ENCODE measurements at places on chromosomes 1 and 21.

- DNase-seq, result no peak
Measured at GRCh38 chr1:241533326-241534115, 1.3 kb downstream of the KMO start.

DNA sequence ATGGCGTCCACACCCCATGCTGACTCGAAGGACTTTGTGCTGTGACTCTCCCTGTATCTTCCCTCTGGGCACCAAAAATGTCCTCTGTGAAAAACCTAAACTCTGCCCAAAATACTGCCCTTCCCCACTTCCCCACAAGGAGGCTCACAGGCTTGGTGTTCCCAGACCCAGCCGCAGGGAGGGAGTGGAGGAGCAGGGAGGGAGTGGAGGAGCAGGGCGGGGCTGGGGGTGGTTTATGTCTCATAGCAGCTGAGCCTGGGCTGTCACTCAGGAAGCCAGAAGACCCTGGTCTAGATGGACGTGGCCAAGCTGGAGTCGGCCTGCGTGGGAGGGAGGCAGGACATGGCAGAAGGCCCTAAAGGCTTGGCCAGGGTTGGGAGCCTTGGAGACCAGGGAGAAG is 461.7 kb downstream of the PTPRU start:
- DNase-seq, result no peak

DNA sequence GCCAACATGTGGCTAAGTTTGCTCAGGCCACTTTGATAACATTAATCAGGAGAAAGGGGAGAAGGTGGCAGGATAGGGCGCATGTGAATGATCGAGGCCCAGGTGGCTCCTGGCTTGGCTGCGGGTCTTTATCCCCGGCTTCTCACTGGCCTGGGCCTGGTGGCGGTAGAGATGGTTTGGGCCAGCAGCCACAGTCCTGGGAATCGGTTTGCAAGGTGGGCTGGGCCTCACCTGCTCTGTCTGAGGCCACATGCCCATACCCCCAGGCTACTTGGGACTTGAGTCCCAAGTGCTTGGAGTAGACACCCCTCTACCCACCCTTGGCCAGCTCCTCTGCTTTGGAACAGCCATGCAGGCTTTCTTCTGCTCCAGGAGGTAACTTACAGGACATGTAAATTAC is 49.7 kb upstream of the DISP3 start:
- DNase-seq, result no peak

DNA sequence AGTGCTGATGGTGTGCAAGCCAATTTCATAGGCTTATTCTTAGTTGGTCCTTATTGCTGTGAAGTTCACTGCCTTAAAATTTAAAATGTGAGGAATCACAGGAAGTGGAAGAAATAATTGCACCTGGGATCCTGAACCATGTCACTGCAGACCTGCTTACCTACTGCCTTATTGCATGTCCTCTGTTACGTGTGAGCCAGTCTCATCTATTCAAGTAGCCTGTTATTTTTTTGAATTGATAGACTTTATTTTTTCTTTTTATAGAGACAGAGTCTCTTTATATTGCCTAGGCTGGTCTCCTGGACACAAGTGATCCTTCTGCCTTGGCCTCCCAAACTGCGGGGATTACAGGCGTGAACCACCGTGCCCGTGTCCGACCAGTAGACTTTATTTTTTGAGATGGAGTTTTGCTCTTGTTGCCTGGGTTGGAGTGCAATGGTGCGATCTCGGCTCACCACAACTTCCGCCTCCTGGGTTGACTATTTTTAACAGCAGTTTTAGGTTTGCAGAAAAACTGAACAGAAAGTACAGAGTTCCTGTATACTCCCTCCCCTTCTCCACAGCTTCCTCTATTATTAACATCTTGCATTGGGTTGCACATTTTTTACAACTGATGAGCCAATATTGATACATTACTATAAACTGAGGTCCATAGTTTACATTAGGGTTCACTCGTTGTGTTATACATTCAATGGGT is 14.0 kb upstream of the DISC1 start:
- no peak for DNase-seq

DNA sequence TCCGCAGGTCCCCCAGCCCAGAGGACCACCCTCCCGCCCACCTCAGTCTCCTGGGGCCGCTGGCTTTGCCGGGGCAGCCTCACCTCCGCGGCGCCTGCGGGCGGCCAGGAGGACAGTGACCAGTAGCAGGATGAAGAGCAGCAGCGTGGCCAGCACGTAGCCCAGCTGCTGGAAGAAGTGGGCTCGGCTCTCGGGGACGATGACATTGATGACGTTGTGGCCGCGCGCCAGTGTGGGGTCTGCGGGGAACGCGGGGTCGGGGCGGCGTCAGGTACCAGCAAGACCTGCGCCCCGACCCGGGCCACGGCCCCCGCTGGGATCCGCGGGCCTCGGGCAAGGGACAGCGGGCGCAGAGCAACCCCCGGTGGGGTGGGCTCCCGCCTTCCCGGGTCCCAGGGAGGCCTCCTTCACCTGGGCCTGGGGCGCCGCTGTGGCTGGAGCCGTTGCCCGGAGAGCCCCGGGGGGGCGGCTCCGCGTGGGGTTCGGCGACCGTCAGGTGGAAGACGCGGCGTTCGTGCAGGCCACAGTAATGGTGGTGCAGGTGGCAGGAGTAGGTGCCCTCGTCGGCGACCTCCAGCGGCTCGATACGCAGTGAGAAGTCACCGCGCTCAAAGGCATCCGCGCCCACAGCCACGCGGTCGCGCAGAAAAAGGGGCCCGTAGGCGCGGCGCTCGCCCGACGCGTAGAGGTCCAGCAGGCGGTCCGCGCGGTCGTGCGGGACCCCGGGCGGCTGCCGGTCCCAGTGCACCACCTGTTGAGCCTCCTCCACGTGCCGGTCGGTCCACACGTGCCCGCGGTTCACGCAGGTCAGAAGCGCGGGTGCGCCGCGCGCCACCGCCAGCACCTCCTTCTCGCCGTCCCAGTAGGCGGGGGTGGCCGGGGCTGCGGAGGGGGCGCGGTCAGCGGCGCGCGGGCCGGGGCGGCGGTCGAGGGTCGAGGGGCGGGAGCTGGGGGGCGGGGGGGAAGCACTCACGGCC is 3.8 kb downstream of the MXRA8 start:
- no peak for DNase-seq

- DNase-seq, result no peak
Measured at GRCh38 chr1:7519861-7520395, 251.2 kb upstream of the VAMP3 start.

DNA sequence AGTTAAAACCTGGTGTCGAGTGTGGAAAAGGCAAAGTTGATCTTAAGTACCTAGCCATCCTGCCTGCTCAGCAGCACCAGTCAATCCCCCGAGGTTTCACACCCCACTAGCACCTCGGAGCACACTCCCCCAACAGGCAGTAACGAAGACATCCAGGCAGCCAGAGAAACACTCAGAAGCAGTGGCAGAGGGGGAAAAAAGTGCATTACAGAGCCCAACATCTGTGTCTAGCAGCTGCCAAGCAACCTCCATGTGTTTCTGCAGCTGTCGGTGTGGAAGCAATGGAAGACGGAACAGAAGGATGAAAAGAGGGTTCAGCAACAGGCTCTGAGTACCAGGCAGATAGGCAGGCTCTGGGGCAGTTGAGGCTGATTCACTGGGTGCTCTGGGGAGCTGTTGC is 73.4 kb upstream of the PROX1 start:
- no peak for DNase-seq
